ENCODE measurements at places on chromosomes 7 and 10.

- DNase-seq, result peak; percentile 47
These were observed 39.7 kb upstream of the TNKS2 start for GRCh38 chr10:91758303-91759146.

- no peak for DNase-seq
These were observed 299.1 kb downstream of the PCDH15 start for GRCh38 chr10:54501929-54502328.

DNA sequence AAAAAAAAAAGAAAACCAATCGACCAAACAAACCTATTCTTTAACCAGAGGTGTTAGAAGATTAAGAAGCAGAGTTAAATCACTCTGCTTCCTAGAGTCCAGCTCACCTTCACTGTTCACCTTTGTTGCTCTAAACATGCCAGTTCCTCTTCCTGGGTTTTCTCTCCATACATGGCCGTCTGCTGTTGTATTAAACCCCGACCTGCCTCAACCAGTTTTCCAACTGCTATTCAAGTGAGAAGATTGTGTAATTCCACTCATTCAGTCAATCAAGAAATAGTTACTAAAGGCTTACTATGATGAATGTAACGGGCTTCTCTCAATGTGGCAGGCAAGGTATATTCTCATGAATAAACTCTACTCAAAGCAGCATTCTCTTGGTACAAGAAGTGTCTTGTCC is 8.8 kb downstream of the AASS start:
- DNase-seq, result no peak

- no peak for DNase-seq
These were observed 51.5 kb upstream of the GRM3 start for GRCh38 chr7:86592185-86592584.

- no peak for DNase-seq
These were observed 3.1 kb downstream of the AGMO start for GRCh38 chr7:15558756-15559155.

DNA sequence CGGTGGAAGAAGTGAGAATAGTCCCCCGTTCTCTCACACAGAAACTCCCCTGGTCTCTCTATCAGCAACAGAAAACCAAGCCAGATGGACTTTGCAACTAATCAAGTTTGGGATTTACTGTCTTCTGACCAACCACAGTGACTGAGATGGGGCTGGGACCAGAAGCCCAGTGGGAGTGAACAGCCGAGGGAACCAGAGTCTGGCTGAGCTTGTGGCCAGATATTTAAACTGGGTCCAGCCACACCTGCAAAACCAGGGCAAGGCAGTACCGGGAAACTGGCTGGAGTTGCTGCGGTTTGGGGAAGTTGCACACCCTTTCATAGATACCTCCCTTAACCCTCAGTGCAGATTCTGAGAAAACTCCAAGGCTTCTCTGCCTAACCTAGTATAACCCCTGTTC is 6.0 kb downstream of the GSTK1 start:
- DNase-seq, result no peak

DNA sequence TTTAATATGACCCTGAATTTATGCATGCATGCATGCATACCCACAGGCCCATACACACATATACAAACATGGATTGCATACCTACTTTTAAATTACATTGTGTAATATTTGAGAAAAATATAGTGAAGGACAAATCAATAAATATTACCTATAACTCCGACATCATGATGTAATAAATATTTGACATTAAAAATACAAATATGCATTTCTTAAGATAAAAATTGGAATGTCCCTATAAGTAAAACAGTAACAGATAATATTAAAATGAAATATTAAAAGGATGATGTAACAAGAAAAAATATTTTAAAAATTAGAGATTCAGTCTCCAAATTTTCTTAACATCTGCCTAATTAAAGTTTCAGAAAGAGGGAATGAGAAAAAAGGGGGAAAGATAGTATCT is 433.0 kb downstream of the MDFIC start:
- DNase-seq, result no peak

GRCh38 chr7:139745678-139746143 is 32.1 kb downstream of the HIPK2 start:
- DNase-seq, result no peak

- peak; percentile 37 for DNase-seq
These were observed 28.0 kb downstream of the CHST12 start for GRCh38 chr7:2431260-2431867.

DNA sequence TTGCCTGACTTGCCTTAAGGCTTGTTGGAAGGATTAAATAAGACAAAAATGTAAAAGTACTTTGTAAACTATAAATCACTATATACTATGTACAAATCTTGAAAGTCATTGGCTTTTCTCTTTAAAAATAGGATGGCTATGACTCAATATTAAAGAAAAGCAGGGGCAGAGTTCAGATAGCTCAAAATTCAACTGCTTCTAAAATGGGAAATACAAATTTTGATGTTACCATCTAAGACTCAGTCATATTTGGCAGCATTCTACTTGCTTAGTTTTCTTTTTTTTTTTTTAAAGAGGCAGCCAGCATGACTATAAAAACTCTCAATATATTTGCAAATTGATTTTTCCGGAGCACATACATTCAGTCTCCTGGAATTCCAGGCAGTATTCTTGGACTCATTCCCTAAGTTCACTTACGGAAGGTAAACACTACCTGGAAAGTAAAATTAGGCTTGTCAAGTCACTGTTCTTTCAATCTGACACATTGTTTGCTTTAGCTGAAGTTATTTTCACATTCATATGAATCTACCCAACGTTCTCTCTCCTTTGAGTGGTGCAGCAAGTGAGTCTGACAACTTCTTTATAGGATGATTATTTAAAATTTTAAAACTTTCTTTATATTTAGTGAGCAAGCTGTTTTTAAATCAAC is 133.8 kb upstream of the CCDC6 start:
- no peak for DNase-seq

DNA sequence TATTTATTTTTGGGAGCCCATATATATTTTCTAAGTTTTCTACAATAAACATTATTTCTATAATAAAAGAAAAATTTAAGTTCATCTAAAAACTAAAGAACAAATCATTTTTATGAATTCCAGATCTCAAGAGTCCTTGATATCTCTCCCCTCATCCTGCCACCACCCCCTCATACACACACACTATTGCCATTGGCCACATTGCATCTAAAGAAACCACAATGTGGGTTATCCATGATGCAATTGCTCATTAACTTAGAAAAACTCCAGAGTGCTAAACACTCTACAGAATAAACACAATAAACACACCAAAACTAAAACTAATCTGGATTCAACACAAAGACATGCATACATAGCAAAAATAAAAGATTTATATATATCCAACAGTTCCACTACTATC is 37.8 kb downstream of the FAM13C start:
- DNase-seq, result no peak

- DNase-seq, result no peak
These were observed 56.0 kb upstream of the TNKS2 start for GRCh38 chr10:91742229-91742628.

DNA sequence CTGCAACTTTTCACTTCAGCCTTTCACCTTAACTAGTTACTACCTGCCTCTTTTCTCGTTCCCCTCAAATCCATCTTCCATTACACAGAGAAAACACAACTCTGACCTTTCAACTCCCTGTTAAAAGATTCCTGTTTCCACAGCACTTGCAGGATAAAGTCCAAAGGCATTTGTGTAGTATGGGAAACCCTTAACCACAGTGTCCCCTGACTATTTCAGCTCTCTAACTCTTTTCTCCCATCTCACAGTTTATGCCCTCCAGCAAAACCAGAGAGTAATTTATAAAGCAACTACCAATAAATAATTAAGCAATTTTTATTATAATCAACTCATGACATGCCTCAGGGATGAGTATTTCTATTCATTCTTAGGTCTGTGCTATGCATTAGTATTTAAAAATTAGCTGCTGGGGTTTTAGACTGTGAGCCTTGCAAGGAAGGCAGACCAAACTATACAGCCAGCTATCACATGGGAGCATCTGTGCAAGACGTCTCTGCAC is 51.0 kb downstream of the COL1A2 start:
- DNase-seq, result no peak

- no peak for DNase-seq
These were observed 317.9 kb upstream of the KLF6 start for GRCh38 chr10:4102802-4103344.

GRCh38 chr7:99372275-99373090 is 2.0 kb upstream of the ARPC1B start:
- no peak for DNase-seq

DNA sequence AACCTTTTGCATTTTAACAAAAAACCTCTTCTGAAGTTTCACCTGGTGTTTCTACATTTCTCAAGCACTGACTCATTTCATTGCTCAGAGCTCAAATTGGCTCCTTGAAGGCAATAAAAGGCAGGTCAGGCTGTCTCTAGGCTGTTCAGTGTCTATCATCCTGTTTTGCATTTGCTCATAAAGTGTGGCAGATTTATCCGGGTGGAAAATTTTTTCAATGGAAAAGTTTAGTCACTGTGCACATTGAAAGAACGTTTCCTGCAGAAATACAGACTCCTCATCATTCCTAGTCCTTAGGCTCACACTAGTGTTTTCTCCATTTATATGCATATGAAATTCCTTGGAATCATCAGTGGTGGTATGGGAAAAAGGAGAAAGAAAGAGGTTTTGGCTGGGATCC is 114.2 kb upstream of the DGKB start:
- DNase-seq, result no peak

DNA sequence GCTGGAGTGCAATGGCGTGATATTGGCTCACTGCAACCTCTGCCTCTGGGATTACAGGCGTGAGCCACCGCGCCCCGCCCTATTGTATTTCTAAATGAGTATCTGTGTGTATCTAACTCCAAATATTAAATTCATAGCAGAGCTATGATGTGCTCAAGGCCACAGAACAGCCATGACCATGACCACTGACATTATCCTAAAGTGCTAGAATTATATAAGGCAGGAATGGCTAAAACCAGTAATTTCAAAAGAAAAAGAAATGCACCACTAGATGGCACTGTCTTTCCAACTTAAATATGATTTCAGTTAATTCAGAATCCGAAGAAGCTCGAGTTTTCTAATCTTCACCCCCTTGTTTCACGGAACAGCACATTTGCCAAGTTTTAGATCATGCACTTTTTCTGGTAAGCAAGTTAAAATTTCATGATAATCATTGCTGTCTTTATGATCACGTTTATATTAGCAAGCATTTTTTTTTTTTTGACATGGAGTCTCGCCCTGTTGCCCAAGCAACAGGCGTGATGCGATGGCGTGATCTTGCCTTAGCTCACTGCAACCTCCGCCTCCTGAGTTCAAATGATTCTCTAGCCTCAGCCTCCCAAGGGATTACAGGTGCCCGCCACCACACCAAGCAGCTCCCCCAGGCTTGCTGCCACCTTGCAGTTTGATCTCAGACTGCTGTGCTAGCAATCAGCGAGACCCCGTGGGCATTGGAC is 65.3 kb downstream of the OR13A1 start:
- peak; percentile 66 for DNase-seq

DNA sequence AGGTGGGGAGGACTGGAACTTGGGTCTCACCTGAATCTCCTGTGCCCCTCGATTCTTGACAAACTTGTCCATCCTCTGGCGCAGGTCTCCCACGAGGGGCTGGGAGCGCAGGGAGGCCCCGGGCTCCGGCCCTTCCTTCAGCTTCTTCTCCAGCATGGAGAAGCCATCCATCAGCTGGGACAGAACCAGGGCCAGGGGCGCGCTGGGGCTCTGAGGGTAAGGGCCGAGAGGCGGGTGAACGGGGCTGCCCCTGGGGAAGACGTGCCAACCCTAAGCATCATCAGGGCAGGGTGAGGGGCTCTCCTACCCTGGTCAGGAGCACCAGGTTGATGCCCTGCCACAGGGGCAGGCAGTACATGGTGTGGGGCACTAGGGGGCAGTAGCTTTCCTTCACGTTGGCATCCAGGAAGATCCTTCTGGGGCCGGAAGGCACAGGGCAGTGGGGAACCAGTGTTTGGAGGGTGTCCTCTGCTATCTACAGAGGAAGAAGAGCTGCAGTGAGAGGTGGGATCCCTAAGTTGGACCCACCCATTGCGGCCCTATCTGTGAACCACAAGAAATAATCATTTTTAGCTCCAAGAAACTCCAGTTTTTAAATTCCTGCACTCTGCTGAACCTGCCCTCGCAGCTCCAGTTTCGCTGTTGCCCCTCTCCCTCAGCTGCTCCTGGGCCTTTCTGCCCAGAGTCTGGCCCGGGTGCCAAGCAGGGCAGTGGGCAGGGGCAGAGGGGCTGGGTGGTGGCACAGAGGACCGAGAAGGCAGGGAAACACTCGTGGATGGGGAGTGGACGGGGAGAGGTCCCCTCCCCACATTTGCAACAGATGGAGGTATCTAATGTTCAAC is 10.8 kb upstream of the PYROXD2 start:
- DNase-seq, result peak; percentile 54

DNA sequence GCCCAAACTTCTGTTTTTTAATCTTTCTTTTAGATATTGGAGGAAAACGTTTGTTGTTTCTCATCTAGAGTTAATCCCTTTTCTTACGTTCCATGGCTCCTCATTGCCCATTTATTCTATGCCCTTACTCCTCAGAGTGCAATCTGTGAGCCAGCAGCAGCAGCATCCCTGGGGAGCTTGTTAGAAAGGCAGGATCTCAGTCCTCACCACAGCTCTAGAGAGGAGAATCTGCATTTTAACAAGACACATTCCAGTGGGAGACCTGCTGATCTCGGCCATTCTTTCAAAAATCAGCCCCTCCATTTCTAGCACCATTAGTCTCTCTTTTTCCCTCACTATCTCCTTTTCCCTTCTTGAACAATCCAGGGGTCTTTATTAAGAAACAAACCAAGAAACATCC is 84.4 kb upstream of the NOBOX start:
- DNase-seq, result no peak

DNA sequence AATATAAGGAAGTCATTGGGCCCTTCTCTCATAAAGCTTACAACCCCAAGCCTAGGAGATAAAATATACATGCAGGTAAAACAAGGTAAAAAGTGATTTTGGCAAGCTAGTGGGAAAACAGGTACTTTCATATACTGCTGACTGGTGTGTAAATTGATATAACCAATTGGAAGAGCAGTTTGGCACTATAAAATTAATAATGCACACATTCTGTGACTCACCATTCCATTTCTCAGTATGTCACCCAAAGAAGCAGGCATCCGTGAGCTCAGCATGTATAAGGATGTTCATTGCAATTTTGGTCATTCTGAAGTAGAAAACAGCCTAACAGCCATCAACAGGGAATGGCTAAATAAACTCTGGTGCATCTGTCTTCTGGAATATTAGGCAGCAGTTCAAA is 2.9 kb downstream of the MACROH2A2 start:
- no peak for DNase-seq

- DNase-seq, result no peak
These were observed 294.1 kb upstream of the SMIM30 start for GRCh38 chr7:113412410-113412809.

Measured in activated CD4-positive, alpha-beta T cell treated with anti-CD3 and anti-CD28 coated beads, Interleukin-2, Interleukin-4, amounts not matched to agents 100 ng/mL and 50 ng/mL, durations not matched to agents 16 hours and 8 hours (primary cell).